ENCODE measurements at places on chromosomes 7 and 10. TPM values are rescaled to one million over a fixed set of nuclear protein-coding genes. Genes with fewer than 3 reads are reported as not detected.

Gene CUBN
- 0.98 TPM for total RNA-seq

Gene LRRC17
- total RNA-seq = 2.3 TPM

DNA sequence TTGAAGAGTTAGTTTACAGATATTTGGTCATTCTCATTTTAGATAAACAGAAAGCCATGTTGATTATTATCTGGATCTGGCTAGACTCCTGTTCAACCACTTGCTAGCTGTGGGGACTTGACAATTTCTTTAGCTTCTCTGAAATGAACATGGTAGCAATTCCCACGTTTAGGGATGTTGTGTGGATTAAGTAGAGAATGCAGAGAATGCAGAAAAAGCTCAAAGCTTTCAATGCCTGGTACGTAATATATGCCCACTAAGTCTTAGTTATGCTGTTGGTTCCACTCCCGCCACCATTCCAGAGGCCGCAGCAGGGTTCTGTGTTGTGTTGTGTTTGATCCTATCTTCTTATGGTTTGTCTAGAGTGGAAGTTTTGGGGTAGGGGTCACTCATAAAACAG is 39.2 kb upstream of the RPA3 start:
- DNase-seq = no peak

Gene PLXNA4
- total RNA-seq = 0.38 TPM

Gene GSTO2
- 9.6 TPM for total RNA-seq
